ENCODE measurements at places on chromosomes 2 and 18. TPM values are rescaled to one million over a fixed set of nuclear protein-coding genes. Genes with fewer than 3 reads are reported as not detected.

REG3A gene
- not detected for total RNA-seq

CYP27C1 gene
- total RNA-seq = not detected

ANKRD30B gene
- not detected for total RNA-seq

IMMT gene
- 68.1 TPM for total RNA-seq

DNA sequence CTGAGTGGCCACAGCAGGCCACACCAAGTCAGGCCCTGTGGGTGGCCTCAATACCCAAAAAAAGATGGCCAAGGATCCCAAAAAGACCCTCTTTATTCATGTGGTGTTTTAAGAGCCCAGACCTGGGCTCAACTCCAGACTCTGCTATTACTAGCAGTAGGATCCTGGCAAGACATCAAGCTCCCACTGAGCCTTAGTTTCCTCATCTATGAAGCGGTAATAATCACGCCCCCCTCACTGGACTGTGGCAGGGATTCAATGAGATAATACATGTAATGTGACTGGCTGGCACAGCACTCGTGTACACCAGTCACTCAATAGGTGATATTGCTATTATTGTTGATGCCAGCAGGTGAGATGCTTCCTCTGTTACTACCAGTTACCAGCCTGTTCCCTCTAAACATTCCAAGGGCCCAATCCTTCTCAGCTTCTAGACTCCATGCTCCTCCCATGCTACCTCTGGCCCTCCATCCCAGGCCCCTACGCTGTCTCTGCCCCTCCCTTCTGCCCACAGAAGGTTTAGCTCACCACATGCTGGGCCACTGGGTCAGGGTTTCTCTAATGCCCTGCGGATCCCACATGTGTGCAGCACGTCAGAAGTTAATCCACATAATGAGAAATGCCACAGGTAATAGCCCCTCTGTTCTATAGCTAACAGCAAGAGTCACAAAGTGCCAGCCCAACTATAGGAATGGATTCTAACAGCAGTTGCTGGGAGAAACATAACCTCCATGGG, 51.2 kb downstream of the SLC4A5 start:
- H3K4me3 ChIP-seq = no peak overlapping the region
- no peaks in the 10 kb centered on the region for H3K36me3 ChIP-seq
- DNase-seq = no peak
- H3K4me1 ChIP-seq = no peaks in the 10 kb centered on the region
- no peak overlapping the region for H3K27ac ChIP-seq

DNA sequence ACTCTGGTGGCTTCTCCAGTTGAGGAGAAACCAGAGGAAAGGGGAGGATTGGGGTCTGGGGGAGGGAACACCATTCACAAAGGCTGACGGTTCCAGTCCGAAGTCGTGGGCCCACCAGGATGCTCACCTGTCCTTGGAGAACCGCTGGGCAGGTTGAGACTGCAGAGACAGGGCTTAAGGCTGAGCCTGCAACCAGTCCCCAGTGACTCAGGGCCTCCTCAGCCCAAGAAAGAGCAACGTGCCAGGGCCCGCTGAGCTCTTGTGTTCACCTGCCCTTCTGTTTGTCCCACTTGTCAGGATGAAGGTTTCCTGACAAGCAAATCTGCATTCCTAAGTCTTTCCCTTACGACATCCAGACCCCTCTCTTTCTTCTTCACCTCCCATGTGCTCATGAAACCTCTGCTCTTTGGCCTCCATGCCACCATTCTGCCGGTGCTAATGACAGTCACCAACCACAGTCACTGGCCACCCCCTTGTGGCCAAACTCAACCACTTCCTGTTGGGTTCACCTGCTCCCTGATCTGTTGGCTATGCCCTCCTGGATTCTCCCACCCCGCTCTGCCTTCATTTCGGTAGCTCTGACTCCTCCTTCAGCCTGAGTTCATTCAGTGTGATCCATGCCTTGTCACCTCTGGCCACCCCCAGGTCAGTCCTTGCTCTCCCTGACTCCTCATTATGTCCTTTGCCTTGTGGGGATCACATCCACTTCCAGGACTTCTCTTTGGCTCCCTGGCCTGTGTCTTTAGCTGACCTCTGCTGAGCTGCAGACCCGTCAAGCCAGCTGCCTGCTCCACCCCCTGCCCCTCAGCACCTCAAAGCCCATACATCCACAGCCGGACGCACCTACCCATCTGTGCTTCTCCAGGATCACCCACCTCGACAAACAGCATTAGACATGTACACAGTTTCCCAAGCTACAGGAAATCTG, 17.6 kb downstream of the EMX1 start:
- DNase-seq = no peak
- H3K4me1 ChIP-seq = peaks cover 12% of the 10 kb centered on the region

DNA sequence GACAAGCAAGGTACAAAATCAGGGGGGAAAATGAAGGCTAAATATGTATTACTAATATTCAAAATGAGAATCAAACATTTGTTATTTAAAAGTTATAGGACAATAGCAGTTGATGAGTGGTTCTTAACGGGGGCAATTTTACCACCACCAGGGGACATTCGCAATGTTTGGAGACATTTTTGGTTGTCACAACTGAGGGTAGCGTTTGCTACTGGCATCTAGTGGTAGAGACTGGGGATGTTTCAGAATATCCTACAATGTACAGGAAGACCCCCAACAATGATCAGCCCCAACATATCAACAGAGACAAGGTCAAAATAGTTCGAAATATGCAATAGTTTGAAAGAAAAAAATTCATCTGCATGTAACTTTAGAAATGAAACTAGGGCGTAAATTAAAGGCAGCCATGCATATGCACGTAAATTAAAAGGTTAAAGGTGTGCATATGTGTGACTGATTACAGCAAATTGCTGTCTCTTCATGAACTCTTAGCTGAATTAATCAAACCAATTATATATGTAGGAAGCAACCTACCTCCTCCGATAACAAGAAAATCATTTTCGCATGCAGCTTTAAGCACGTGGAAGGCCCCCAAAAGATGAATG, 61.2 kb upstream of the CUL3 start:
- no peak overlapping the region for H3K4me3 ChIP-seq
- no peaks in the 10 kb centered on the region for H3K27me3 ChIP-seq
- DNase-seq = no peak

- no peak for DNase-seq
- no peaks in the 10 kb centered on the region for H3K27me3 ChIP-seq
- no peaks in the 10 kb centered on the region for H3K36me3 ChIP-seq
- no peak overlapping the region for H3K27ac ChIP-seq
These were observed 308.9 kb downstream of the PLCL1 start for GRCh38 chr2:198113316-198113715.

DNA sequence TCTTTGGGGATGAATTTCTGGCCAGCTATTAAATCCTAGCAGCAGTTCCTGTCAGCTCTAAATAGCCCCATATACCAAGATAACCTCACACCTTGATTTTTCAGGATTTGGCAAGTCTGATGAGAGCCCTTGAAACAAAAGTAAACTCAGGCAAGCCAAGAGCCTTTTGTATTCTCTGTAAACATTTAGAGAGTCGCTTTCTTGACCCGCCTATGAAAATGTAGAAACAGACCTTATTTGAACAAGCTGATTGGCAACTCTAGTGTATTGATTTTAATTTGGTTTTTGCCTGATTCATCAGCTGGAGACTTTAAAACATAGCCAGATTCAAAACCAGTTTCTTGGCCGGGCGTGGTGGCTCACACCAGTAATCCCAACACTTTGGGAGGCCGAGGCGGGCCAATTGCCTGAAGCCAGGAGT, 43.4 kb downstream of the CABLES1 start:
- H3K4me1 ChIP-seq = no peaks in the 10 kb centered on the region
- no peak overlapping the region for H3K4me3 ChIP-seq
- DNase-seq = no peak
- no peak overlapping the region for H3K27ac ChIP-seq

- no peaks in the 10 kb centered on the region for H3K36me3 ChIP-seq
- H3K4me1 ChIP-seq = no peaks in the 10 kb centered on the region
- H3K4me3 ChIP-seq = no peak overlapping the region
- H3K27me3 ChIP-seq = no peaks in the 10 kb centered on the region
These were observed 1565.9 kb downstream of the SUCLG1 start for GRCh38 chr2:82893190-82893589.

DNA sequence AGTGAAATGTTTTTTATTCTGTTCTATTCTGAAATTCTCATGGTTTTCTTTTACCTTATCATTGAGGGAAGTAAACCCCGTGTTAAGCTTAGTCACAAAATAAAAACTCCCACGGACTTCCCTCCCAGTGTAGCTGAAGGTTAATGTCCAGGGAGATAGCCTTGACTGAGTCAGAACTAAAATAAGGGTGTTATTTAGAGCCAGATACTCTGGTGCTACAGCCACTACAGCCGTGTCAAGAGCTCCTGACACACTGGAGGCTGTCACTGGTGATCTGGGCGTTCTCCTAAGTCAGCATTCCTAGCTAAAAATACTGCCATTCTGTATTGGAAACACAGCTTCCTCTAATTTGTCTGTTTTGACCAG, 82.0 kb upstream of the RANBP2 start:
- H3K4me1 ChIP-seq = peaks cover 85% of the 10 kb centered on the region
- H3K27me3 ChIP-seq = no peaks in the 10 kb centered on the region
- DNase-seq = no peak
- no peaks in the 10 kb centered on the region for H3K36me3 ChIP-seq

DNA sequence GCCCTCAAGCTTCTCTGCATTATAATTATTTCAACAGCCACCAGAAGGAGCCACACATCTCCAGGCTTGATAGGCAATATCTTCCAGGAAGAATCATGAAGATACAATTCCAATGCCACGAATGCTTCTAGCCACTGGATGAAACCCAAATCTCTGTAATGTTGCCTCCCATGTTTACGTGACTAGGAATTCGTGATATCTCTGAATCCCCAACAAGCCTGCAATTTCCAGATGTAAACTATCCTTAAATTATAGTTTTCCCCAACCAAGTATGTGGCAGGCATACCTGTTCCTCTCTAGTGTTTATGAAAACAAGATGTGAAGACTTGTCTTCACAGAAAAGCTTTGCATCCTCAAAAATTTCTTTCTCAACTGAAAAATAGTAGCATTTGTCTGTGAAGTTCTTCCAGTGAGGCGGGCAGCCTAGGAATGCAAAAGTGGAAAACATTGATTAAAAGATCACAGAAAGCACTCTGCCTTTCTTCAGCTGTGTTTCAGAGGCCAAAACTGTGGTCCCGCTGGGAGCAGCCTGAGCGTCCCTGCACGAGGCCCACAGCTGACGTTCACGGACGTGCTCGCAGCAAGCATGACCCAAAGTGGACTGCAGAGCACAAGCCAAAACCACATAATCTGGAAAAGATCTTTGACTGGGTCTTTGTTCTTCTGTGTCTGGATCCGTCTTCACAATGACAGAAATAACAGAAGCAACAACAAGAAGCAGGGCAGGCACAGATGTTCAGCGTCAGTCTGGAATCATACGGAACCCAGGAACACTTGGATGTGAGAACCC, 65.1 kb upstream of the THOC1 start:
- peak overlapping the region; percentile 28 for H3K27ac ChIP-seq
- DNase-seq = no peak
- H3K27me3 ChIP-seq = no peaks in the 10 kb centered on the region
- H3K36me3 ChIP-seq = peaks cover 3% of the 10 kb centered on the region
- no peak overlapping the region for H3K4me3 ChIP-seq

- H3K4me1 ChIP-seq = no peaks in the 10 kb centered on the region
- H3K27me3 ChIP-seq = no peaks in the 10 kb centered on the region
- H3K4me3 ChIP-seq = no peak overlapping the region
- H3K36me3 ChIP-seq = no peaks in the 10 kb centered on the region
These were observed 3.8 kb upstream of the SIGLEC15 start for GRCh38 chr18:45821711-45822110.

- no peaks in the 10 kb centered on the region for H3K27me3 ChIP-seq
- H3K36me3 ChIP-seq = no peaks in the 10 kb centered on the region
- no peak overlapping the region for H3K27ac ChIP-seq
These were observed 128.0 kb downstream of the ABCA12 start for GRCh38 chr2:215010390-215010789.

DNA sequence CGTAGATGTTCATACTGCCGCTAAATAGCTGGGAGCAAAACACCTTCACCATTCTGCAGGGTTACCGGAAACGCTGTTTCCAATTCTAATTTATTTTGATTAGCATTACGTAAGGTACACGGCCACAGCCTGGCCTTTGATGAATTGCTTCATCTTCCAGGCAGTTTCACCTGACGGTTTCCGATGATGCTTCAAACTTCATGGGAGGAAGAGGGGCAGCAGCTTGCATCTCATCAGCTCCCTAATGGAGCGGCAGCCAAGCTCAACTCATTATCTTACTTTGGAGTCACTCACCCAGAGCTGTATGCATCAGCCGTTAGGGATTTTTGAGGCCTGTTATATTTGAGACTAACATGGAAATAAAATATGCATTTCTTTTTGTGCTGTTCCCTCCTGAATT, 54.8 kb downstream of the TMEM18 start:
- H3K36me3 ChIP-seq = no peaks in the 10 kb centered on the region
- no peak overlapping the region for H3K27ac ChIP-seq

- no peaks in the 10 kb centered on the region for H3K4me1 ChIP-seq
- H3K27ac ChIP-seq = no peak overlapping the region
- H3K27me3 ChIP-seq = no peaks in the 10 kb centered on the region
These were observed 52.4 kb downstream of the AKAIN1 start for GRCh38 chr18:5144629-5145028.

DNA sequence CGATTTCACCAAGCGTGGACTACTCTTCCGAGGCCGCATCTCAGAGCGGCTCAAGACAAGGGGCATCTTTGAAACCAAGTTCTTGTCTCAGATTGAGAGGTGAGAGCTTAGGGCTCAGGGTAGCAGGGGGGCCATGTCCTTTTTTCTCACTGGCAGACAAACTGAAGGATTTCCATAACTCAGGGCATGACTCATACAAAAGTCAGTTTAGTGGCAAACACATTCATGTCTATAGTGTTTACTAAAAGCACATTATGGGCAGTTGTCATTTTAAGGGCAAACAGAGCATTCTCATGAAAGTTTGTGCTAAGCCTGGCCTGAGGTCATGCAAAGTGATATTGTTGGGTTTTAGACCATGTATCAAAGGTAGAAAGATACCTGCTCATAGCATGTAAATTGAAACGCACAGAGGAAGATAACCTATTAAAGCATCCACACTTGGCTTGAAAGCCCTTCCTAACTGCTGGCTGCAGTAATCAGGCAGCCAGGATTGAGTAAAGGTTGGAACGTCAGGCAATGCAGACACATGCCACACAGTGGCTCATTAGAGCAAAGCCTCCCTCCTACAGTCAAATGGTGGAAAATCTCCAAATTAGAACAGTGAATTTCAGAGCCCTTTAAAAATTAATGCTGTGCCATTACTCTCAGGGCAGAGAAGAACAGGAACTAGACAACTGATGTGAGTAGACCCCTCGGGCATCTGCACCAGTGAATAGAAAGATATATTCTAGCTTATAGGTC, 54.2 kb downstream of the HK2 start:
- no peak for DNase-seq
- H3K27me3 ChIP-seq = no peaks in the 10 kb centered on the region
- H3K27ac ChIP-seq = no peak overlapping the region

DNA sequence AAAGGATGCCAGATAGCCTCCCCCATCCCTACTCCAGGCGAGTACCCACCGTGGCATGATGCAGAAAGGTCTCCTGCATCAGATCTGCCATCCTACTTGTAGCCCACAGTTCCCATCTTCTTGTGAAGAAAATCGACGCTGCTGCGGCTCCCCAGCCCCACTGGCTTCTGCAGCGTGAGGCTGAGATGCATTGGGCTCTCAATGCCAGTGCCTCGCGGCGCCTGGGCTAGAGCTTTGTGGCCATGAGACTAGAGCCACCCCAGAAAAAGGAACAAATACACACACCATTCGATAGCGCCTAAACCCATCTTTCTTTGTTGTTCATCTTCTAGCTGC, 2.8 kb downstream of the NOL4 start:
- H3K36me3 ChIP-seq = no peaks in the 10 kb centered on the region
- H3K27ac ChIP-seq = no peak overlapping the region
- peak overlapping the region; percentile 50 for H3K4me3 ChIP-seq
- no peak for DNase-seq

GRCh38 chr2:119160361-119160990, 1.9 kb upstream of the C1QL2 start:
- H3K27ac ChIP-seq = no peak overlapping the region
- H3K4me3 ChIP-seq = no peak overlapping the region
- H3K36me3 ChIP-seq = no peaks in the 10 kb centered on the region
- H3K4me1 ChIP-seq = no peaks in the 10 kb centered on the region
- H3K27me3 ChIP-seq = peaks cover 30% of the 10 kb centered on the region
- DNase-seq = no peak

Measured in esophagus muscularis mucosa (tissue), 4 donors.